Activated naive CD4-positive, alpha-beta T cell (primary cell): ENCODE measurements at places on chromosomes 3 and 15.

DNA sequence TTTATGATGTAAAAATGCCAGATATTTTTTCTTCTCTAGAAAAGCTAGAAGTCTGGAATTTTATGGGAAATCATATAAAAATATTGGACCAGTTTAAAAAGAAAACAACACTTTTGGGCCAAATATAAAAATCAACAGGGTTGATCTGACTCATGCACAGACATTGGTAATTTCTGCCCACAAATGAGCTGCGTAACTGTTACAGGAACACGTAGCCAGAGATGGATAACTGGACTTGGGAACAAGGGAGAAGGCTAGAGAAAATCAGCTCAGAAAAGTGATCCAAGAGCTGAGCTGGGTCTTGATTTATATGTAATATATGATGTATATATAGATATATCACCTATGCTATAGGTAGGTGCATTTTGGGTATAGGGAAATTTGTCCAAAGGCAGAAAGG, 36.8 kb upstream of the NAALADL2 start:
- DNase-seq: no peak

- DNase-seq: no peak
Observed at GRCh38 chr3:111712294-111713167, 117.4 kb upstream of the ZBED2 start.

DNA sequence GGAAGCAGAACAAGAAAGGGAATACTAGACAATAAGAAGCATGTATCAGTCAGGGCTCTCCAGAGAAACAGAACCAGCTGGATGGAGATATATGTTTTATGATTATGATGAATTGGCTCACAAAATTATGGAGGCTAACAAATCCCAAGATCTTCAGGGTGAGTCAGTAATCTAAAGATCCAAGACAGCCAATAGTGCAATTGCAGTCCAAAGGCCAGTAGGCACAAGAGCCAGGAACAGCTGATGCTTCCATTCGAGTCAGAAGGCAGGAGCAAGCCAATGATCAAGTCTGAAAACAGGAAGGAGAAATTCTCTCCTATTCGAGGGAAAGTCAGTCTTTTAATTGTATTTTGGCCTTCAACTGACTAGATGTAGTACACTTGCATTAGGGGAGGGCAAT, 164.9 kb upstream of the ST8SIA2 start:
- no peak for DNase-seq

GRCh38 chr3:157857440-157857839, 248.8 kb downstream of the SHOX2 start:
- DNase-seq: no peak

DNA sequence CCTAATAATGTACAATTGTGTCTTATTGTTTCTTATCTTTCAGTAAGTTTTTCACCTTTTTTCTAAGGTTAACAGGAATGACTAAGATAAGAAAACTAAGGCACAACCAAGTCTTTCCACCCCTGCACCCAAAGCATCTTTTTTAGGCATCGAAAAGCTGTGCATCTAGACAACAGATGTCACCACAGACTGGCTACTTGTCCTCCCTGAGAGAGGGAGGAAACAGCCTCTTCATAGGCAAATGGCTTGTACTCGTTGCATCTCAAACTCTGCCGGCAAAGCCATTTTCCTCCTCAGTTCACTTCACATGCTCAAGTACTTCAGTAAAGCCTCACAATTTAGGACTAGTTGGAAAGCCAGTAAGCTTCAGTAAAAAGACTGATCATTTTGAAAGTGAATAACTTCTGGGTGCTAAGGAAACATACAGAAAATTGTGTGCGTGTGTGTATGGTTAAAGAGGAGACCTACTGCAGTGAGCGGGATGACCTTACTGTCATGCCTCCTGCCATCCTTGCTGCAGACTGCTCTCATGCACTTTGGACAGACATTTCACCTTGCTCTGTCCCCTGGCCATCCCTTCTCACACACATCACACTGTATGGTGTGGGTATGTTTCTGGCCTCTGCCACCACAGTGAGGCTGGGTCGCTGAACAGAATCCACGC, 36.5 kb upstream of the HACD2 start:
- DNase-seq: no peak

- DNase-seq: no peak
Observed at GRCh38 chr3:51401735-51402134, 10.7 kb downstream of the RBM15B start.

- no peak for DNase-seq
Observed at GRCh38 chr3:112401617-112402016, 68.7 kb downstream of the CD200 start.

GRCh38 chr3:31248563-31248992, 284.1 kb upstream of the STT3B start:
- DNase-seq: no peak

- no peak for DNase-seq
Observed at GRCh38 chr15:62050115-62050514, 10.1 kb downstream of the VPS13C start.

- DNase-seq: no peak
Observed at GRCh38 chr3:35651851-35652250, 12.5 kb downstream of the ARPP21 start.

- no peak for DNase-seq
Observed at GRCh38 chr3:10319251-10319650, 1.7 kb downstream of the SEC13 start.

DNA sequence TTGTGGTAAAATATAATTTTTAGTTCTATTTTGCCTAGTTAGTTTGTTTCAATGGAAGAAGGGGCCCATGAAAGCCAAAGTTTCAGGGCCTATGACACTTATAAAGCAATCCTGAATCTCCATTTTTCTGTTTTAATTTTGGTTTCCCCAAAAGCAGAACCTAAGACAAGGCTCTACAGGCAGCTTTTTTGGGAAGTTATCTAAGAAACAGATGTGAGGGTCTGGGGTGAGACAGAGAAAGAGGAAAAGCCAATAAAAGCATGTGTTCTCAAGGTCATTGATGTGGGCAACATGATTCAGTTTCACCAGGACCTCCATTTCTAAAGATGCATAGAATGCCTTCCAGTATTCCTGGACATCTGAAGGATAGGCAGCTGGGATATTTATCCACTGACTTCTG, 598.5 kb downstream of the PDCD6IP start:
- DNase-seq: no peak

DNA sequence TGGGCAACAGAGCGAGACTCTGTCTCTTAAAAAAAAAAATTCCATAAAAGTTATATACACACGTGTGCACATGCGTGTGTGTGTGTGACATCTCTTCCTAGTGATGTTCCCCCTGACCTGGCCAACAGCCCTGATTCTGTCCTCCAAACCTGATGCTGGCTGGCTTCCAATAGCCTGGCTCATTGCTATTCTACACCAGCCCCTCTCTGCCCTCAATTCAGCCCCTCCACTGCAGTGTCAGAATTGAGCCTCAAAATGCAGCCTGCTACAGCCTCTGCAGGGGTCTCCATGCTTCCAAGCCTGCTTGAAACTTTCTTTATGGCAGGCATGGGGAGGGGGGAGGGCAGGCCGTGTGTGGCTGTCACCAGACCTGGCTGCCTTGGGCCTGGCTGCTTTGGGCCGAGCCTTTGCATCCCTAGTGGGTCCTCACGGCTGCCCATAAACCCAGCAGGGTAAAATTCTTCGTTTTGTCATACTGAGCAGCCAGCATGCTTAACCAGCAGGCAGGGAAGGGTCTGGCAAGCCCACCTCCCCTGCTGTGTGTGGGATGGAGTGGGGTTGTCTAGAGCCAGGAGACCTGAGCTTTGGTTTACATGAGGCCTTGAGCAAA, 22.7 kb upstream of the DOCK3 start:
- no peak for DNase-seq

GRCh38 chr3:66933233-66933632, 64.9 kb upstream of the KBTBD8 start:
- DNase-seq: no peak

GRCh38 chr15:98903377-98904018, 104.1 kb downstream of the PGPEP1L start:
- DNase-seq: no peak

DNA sequence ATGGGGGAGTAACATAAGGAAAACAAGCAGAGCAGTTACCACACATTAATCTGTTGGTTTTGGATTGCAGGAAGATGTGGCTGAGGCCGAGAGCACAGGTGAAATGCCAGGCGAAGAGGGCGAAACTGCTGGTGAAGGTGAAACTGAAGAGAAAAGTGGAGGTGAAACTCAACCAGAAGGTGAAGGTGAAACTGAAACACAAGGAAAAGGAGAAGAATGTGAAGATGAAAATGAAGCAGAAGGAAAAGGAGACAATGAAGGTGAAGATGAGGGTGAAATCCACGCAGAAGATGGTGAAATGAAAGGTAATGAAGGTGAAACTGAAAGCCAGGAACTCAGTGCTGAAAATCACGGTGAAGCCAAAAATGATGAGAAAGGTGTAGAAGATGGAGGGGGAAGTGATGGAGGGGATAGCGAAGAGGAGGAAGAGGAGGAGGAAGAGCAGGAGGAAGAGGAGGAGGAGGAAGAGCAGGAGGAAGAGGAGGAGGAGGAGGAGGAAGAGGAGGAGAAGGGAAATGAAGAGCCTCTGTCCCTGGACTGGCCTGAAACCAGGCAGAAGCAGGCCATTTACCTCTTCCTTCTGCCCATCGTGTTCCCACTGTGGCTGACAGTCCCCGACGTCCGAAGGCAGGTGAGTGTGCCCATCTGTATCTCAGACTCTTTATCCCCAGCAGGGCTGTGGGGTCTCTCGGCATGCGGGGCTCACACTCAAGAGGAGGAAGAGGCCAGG, 28.7 kb downstream of the SLC24A1 start:
- no peak for DNase-seq

DNA sequence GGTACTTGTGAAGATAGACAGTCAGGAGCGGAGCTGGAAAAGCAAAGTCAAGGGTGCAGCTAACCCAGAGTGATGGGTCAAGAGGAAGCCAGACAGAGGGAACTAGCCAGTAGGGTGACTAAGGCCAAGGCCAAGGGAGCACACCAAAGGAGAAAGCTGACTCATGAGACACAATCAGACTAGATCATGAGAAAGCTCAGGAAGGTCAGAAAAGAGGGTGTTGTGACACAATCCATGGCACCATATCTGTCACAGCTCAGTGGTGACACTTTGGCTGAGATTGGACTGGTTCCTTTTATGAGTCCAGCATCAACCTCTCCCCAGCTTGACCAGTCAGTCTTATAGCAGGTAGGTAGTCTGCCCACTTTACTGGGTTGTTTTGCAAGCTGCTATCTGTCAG, 22.2 kb downstream of the P2RY1 start:
- no peak for DNase-seq
